ENCODE measurements at places on chromosomes 2 and 18.

DNA sequence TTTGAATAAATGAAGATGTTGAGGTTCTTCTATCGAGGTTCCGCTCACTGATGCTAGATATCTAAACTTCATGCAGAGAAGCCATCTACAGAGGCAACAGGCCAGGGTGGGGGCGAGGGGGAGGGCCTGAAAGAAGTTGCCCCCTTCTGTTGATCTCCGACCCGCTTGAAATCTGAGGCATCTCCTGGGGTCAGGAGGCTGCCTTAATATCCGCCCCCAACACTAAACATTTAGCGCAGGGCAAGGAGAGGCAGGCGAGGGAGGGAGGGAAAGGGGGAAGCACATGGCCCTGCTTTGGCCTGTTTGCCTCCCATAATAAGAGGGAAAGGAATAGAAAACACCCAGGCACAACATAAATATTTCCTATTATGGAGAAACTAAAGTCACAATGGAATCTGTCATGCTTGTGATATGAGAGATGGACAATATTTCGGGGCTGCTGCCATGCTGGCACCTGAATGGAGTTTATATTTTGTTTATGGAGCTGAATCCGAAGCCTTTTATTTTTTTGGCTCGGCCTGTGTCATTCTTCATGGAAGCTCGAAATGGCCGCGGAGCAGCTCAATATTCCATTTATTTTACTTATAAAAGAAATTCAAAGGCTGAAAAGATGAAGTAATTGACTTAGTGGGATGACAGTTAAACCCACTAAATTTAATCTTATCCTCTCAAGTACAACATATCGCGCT, 221.1 kb downstream of the INSIG2 start:
- no peak for DNase-seq

- DNase-seq = no peak
These were observed 8.8 kb downstream of the PRLH start for GRCh38 chr2:237574894-237575868.

GRCh38 chr2:119389615-119390306, 23.0 kb downstream of the DBI start:
- no peak for DNase-seq

DNA sequence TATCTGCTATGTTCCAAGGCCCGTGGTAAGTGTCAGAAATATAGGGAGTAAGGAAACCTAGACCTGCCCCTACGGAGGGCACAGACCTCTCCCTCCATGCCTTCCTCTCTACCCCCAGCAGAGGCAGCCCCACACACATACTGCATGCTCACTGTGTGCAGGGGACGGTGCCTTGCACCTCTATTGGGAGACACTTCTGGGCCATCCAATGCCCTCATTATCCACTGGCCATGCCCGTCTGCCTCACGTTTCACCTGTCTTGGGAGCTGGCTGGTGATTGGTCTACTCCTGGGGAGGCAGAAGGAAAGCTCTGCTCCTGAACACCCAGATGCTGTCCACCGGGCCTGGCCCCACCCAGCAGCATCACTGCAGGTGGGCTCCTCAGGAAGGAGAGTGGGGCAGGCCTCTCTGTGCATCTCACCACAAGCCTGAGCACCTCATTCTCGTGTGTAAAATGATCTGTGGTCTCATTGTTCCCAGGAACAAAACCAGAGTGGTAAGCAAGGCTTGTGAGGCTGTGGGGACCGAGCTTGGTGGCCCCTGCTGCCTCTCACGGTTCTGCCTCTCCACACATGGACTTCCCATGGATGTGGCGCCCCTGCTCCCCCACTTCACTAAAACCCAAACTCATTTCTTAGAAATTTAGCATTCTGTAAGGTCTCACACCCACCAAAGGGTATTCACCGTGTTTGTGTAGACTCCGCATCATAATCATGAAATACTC, 312.5 kb upstream of the HS6ST1 start:
- no peak for DNase-seq

- no peak for DNase-seq
These were observed 90.1 kb upstream of the L3MBTL4 start for GRCh38 chr18:6504605-6505497.

- DNase-seq = no peak
These were observed 92.6 kb downstream of the MYCN start for GRCh38 chr2:16033032-16033293.

GRCh38 chr2:196182439-196183171, 11.2 kb upstream of the STK17B start:
- no peak for DNase-seq

DNA sequence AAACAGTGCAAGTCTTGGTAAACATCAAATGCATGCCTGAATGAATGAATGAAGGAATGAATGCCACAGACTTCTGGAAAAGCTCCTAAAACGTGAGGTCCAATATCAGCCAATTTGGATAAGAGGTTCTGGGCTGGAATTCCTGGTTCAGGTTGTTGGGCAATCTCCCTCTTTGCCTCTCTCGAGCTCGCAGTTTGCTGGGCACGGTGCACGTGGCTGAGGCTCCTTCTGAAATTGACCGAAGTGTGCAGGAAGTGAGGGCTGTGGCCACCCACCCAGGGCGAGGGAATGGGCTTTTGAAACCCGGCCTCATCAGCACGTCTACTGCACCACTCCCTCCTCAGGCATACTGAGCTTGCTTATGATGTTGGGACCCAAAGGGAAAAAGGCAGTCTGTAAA, 288.8 kb upstream of the HS6ST1 start:
- DNase-seq = no peak

GRCh38 chr2:10003206-10004125, 39.9 kb upstream of the KLF11 start:
- no peak for DNase-seq

DNA sequence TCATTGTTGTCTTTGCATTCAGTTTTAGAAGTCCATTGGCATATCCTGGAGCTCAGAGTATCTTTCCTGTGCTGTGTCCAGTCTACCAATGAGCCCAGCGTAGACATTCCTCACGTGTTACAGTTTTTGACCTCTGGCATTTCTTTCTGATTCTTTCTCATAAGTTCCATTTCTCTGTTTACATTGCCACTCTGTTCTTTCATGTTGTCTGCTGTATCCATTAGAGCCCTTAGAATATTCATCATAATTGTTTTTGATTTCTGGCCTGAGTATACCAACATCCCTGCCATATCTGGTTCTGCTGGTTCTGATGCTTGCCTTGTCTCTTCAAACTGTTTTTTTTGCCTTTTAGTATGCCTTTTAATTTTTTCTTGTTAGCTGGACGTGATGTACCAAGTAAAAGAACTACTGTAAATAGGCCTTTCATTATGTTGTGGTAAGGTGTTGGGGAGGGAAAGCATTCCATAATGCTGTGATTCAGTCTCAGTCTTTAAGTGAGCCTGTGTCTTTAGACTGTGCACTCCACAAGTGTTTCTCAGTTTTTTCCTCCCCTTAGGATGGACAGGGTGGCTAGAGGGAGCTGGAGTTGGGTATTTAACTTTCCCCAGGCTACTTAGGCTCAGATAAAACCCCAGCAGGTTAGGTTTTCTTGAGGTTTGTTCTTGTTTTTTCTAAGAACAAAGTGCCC, 35.6 kb downstream of the CEP192 start:
- DNase-seq = no peak

DNA sequence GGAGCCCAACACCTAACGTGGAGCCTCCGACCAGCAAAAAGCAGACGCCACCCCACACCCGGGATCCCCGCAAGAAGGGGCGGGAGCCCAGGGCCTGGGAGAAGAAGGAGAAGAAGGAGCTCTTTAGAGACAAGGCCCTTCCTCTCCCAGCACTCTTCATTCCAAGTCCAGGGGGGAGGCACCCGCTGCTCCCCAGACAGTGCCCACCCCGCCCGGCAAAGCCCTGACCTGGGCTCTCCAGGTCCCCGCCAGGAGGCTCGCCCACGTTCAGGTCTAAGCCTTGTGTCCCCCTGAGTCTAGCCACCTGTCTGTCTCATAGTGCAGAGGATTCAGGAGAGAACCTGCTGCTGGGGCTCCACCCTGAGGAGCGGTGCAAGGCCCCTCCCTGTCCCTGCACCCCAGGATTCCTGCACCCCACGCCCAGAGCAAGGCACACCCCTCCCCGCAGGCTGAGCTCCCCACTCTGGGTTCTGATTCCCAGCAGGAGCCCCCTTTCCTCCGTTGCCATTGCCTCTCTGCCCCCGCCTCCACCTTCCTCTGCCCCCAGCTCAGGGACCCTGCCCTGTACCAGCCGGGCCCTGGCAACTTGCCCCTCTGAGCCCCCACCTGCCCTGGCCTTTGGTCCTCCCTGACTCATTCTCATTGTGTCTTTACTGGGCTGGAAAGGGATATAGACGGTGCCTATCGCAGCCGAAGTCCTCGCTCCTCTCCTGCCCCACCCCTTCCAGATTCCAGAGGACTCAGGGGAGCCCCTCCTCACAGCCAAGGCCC, 33.5 kb upstream of the GPC1 start:
- no peak for DNase-seq

- no peak for DNase-seq
These were observed 159.6 kb downstream of the MGAT5 start for GRCh38 chr2:134413430-134413829.

DNA sequence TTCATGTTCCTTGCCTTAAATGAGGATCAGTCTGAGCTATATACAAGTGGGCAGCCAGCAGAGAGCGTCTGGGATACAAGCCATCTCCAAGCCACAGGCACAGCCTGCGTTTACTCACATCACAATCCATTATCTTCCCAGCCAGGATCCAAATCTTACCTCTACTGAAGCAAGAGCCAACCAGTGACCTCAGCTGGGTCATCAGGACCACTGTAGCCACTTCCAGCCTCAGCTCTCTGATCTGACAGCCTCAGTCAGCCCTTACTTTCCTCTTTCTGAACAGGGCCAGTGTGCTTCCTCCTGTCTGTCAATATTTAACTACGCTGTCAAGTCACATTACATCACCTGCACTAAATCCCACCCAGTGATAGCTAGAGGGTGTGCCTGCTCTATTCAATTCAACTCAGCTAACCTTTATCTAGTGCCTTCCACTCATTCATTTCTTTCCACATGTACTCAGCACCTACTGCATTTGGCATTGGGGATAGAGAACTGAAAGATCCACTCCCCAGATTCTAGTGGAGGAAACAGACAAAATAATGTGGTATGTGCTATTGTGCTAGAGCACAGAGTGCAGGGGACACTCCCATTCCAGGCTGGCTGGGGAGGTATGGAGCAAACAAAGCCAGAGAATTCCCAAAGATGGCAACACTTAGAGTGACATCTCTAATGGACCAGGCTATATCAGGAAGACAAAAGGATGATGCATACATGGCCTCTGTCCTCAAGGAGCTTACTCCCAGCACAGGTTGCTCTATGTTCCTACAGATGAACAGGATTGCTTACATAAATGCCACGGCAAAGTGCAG, 146.5 kb downstream of the NCKAP5 start:
- DNase-seq = peak; percentile 39

GRCh38 chr2:222320436-222321395, 21.9 kb upstream of the PAX3 start:
- peak; percentile 56 for DNase-seq

DNA sequence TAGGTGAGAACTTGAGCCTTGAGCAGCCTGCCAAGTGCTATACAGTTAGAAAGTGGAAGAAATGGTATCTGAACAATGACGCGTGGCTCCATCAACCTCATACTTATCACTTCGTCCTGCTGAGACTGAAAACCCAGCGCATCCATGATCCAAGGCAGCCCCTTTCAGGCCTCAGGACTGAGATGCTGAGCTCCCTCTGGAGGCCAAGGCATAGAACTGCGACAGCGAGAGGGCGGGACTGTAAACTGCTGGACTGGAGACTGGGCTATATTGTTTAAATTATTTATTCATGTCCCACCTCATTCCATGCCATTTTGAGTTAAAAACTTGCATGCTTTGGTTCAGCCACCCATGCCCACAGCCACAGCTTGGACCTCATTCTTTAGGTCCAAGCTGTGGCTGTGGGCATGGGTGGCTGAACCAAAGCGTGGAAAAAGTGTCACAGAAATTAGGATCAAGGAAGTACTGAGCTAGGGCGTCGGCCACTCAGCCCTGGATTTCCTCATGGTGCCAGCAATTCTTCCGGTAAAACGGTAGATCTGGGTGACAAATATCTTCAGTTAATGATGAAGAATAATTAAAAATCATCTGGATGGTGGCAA, 195.5 kb downstream of the L3MBTL4 start:
- no peak for DNase-seq

- no peak for DNase-seq
These were observed 259.0 kb downstream of the PAX3 start for GRCh38 chr2:222039821-222040220.

DNA sequence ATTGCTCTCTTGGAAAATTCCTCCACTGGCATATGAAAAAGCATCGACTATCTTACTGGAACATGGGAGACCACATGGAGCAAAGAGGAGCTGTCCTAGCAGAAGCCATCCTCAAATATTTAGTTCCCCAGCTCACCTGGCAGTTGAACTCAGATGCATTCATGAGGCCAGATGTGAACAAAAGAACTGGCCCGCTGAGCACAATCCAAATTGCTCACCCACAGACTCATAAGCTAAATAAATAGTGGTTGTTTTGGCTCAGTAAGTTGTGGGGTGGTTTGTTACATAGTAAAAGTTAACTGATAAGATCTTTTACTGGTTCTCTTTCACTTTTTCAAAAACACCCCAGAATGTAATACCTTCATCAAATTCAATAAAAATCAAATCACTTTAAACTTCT, 108.6 kb upstream of the CWC22 start:
- DNase-seq = no peak

- no peak for DNase-seq
These were observed 172.7 kb downstream of the BCL2 start for GRCh38 chr18:63146828-63147409.

- DNase-seq = no peak
These were observed 1960.5 kb upstream of the PIK3C3 start for GRCh38 chr18:39994498-39994897.

GRCh38 chr2:171652416-171652785, 34.9 kb upstream of the DYNC1I2 start:
- DNase-seq = no peak

DNA sequence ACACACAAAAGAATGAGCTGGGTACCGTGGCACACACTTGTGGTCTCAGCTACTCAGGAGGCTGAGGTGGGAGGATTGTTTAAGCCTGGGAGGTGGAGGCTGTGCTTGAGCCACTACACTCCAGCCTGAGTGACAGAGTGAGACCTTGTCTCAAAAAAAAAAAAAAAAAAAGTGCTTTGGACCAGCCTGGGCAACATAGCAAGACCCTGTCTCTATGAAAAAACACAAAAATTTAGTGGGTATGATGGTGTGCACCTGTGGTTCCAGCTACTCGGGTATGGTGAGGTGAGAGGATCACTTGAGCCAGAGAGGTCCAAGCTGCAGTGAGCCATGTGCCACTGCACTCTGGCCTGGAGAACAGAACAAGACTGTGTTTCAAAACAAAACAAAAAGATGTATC, 10.4 kb downstream of the ZNF512 start:
- DNase-seq = no peak

- DNase-seq = no peak
These were observed 149.6 kb upstream of the APCDD1 start for GRCh38 chr18:10304853-10305252.

- no peak for DNase-seq
These were observed 28.4 kb downstream of the NAB1 start for GRCh38 chr2:190677255-190677654.

- DNase-seq = no peak
These were observed 446 bp upstream of the COPS7B start for GRCh38 chr2:231785822-231786176.
